ENCODE measurements at places on chromosomes 4 and X.

DNA sequence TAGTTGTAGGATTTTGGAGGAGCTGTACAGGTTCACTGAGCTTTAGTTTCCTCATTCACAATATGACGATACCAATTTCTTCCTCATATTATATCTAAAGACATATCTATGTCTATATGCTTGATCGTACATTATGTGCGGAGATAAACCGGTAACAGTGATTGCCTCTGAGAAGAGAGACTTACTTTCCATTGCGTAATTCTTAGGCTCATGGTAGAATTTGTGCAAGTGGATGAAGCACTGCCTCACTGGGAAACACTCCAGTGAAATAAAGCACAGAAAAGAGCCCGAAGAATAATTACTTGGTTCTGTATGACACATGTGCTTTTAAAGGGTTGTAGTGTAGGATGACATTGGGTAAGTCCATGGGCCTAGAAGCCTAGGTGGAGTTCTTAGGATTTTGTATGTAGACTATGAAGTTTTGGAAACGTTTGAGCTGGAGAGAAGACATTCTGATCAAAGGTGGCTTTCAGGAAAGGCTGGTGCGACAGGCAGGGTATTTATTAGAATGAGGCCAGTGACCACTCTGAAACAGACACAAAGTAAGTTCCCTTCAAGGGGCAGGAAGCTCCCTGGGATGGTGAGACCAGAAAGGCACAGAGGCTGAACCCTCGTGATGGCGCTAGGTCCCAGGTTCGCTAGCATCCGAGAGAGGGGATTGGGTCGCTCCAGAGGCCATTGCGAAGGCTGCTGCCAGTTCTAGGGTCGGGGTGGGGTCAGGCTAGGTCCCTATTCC lies 649 bp upstream of the VBP1 start:
- DNase-seq = no peak

DNA sequence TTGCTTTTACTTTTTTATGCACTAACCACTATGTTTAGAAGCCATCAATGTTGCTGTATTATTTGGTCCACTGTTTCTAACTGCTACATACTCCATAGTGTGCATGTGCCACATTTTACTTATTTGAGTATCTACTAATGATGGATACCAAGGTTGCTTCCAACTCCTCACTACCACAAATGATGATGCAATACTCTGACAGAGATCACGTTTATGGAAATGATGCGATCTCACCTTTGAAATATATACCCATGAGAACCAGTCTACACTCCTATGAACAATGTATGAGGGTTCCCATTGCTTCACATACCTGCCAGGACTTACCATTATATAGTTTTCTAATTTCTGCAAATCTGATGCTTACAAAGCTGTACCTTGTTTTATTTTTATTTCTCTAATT lies 44.2 kb downstream of the HUWE1 start:
- DNase-seq = no peak

DNA sequence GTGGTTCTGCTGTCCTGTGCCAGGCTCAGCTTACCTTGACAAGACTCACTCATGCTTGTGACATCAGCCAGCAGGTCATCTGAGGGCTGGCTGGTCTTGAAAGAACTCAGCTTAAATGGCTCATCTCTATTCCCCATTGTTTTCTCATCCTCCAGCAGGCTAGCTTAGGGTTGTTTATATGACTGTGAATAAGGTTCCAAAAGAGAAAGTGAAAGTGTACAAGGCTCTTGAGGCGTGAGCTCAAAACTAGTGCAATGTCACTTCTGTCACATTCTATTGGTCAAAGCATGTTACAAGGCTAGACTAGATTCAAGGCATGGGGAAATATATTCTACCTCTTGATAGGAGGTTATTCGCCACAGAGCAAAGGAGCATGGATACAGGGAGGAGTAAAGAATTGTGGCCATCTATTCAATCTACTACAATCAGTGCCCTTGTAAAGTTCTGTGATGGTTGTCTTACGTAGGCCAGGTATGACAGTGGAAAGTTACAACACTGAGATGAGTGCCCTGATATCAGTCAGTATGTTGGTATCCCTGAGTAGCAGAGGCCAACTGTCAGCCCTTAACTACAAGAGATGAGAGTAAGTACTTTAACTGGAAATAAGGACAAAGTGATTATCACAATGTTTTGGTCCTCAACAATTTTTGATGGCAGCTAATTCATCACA lies 19.8 kb upstream of the TMLHE start:
- DNase-seq = no peak

DNA sequence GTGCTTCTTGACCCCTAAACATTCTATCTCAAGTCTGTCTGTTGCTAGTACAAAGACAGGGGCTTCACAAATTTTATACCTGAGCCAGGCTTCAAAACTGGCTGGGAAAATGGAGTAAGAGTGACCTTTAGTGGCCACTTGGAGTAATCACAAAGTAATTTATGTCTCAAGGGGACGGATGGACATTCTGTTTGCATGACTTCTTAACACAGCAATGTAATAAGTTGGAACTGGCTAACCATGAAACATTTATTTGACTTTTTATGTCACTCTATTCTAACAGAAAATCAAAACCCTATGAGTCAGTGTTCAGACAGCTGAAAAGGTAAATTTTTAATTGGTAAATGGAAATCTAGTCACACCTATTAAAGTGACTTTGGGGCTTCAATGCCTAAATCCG lies 600.6 kb downstream of the ANKRD50 start:
- no peak for DNase-seq

- no peak for DNase-seq
Measured at GRCh38 chr4:146112389-146112788, 63.1 kb upstream of the LSM6 start.

DNA sequence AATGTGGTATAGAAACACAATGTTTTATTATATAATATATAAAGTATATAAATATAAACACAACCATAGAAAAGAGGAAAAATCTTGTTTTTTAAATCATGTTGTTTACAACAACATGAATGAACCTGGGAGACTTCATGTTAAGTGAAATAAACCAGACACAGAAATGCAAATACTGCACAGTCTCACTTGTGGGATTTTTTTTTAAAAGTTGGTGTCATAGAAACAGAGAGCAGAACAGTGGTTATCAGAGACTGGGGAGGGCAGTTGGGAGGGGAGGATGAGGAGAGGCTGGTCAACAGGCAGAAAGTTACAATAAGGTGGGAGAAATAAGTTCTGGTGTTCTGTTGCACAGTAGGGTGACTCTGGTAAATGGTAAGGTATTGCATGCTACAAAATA lies 57.1 kb downstream of the FREM3 start:
- no peak for DNase-seq

DNA sequence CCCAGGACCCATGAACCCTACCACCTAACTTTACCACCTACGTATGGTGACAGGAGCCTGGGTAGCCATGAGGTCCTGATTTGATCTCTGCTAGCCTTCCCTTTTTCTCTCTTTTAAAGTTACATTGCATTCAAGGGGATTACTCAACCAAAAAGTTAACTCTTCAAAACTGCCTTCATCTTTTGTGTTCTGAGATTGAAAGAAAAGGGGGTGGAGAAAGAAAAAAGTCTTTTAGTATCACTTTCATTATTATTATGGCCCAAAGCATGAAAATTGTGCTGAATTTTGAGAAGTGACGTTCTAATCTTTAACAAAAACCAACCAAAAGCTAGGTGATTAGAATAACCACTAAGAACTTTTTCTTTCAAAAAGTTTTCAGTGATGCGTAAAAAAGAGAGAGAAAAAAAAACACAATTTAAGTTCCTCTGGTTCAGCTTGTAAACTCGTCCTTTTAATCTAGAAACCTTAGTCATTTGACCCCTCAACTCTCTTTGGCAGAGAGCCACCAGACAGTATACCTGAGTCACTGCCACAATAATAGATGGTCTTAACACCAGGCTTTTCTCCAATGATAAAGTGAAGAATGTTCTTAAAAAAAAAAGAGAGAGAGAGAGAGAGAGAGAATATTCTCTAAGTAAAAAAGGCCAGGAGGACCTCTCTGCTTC lies 347.4 kb upstream of the FGF13 start:
- no peak for DNase-seq

DNA sequence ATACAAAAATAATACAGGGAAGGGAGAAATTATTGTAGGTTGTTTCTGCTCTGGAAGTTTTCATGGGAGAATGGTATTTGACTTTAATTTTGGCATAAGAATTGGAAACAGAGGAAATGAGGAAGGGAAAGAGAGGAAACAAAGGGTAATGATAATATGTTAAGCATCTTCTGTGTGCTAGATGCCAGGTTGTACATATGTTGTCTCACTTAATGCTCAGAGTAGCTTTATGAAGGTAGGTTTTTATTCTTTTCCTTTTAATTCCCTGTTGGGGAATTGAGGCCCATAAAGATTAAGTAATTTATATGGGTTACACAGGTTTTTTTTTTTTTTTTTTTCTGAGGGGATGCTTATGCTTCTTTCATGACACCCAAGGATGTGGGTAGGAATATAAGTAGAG lies 19.2 kb downstream of the BLTP1 start:
- no peak for DNase-seq

- no peak for DNase-seq
Measured at GRCh38 chrX:134171661-134172587, 65.1 kb upstream of the CCDC160 start.

- no peak for DNase-seq
Measured at GRCh38 chrX:139889760-139890159, 43.1 kb downstream of the ATP11C start.

DNA sequence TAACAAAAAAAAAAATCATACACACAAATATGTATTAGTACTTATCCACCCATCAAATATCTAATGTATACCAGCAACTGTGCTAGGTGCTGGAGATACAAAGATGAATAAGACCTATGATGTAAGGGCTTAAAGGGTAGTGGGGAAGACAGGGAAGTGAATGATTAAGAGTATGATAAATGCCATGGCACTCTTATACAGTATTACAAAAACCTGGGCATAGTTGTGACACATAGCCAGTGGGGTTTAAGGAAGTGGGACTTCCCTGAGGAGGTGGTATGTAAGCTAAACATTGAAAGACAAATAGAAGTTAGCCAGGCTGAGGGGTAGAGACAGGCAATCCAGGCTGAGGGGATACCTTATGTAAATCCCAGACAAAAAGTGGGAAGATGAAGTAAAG lies 23.5 kb downstream of the CHM start:
- DNase-seq = no peak

DNA sequence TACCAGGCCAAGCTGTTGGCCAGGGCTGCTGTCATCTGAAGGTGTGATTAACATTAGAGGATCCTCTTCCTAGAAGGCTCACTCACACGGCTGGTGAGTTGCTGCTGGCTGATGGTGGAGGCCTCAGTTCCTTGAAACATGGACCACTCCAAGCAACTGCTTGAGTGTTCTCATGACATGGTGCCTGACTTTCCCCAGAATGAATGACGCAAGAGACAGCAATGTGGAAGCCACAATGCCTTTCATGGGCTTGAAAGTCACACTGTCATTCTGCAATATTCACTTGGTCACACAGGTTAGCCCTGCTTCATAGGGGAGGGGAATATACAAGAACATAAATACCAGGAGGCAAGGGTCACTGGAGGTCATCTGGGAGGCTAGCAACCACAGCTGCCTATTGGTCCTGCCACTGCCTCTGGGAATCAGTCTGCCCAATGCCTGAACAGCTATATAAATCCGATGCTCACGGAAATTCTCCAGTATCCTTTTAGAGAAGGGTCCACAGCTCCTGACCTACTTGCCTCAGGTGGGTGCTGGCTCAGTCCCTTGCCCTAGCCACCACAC lies 97.1 kb upstream of the MAML3 start:
- no peak for DNase-seq

DNA sequence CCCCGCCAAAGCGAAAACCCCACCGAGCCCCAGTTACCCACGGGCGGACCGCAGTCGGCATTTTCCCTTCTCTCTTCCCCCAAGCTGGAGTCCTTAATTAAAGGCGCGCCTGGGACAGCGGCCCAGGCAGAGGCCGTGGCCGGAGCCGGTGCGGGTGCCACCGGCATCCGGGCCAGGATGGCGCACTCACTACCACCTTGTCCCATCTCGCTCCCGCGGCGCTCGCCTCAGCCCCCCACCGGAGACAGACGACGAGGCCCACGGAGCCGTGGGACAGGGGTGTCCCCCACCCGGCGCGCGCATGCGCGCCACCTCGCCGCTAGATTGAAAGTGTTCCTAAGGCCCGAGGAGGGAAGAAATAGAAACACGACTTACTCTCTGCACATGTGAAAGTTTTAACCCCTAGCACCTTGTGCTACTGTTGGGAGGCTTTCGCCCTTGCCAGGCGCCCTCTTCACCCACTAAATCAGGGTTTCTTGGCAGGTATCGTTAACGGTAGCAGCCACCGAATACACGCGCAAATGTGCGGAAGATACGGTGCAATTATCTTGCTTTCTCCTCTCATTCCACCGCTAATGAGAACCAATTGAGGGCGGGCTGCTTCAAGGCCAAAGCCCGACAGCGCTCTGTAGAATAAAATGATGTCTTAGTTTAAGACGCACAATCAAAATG lies 64.3 kb upstream of the CCDC160 start:
- DNase-seq = no peak

- DNase-seq = no peak
Measured at GRCh38 chr4:77093401-77093800, 17.6 kb upstream of the CCNI start.

GRCh38 chr4:107966903-107967302 lies 22.8 kb upstream of the HADH start:
- no peak for DNase-seq

DNA sequence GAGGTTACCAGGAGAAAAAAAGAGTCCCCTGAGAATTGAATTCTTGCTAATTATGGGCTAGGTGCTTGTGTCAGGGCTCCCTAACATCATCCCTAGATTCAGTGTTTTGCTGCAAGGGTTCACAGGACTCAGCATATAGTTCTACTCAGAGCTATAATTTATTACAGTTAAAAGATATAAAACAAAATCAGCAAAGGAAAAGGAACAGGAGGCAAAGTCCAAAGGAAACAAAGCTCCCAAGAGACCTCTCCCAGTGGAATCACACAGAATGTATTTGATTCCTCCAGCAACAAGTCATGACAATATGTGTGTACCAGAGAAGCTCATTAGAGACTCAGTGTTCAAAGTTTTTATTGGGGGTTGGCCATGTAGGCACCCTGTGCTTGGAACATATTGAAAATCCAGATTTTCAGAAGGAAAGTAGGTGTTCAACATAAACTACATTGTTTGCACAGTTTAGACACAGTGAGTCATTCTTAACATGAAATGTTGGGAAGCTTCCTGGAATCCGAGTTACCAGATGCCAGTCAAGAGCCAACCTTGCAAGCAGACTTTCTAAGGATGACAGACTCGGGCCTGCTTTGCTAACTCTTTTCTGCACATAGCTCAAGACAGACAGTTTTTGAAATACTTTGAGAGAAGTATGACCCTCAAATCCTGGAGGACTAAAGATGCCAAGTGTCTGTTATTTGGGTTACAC lies 311.3 kb upstream of the EMCN start:
- DNase-seq = no peak

GRCh38 chrX:47574076-47574546 lies 8.1 kb upstream of the TIMP1 start:
- DNase-seq = no peak

GRCh38 chr4:122764821-122765215 lies 32.3 kb downstream of the BBS12 start:
- DNase-seq = no peak

GRCh38 chrX:53990171-53990570 lies 54.1 kb downstream of the PHF8 start:
- no peak for DNase-seq

GRCh38 chr4:22348410-22348809 lies 167.5 kb downstream of the ADGRA3 start:
- no peak for DNase-seq

Measured in activated T-cell treated with anti-CD3 and anti-CD28 coated beads for 24 hours (primary cell).